ENCODE measurements at places on chromosomes 6 and 20.

GRCh38 chr6:13485923-13486562, 1.4 kb downstream of the GFOD1 start:
- peak; percentile 51 for DNase-seq

DNA sequence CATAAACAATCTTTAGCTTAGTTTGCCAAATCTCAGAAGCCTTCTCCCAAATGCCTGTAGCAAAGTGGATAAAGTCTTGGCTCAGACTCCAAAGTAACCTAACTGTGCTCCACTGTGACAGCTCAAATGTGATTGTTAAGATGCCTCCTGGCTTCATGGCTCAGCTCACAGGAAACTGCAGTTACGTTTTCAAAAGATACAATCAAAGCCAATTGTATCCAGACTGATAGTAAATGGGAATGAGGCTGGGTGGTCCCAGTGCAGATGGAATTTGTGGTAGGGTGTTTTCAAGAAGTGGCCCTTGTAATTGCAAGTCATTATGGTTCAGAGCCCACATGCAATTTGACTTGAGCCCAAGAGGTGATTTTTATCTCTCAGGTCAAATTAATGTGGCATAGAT, 151.2 kb upstream of the TAB2 start:
- DNase-seq = no peak

DNA sequence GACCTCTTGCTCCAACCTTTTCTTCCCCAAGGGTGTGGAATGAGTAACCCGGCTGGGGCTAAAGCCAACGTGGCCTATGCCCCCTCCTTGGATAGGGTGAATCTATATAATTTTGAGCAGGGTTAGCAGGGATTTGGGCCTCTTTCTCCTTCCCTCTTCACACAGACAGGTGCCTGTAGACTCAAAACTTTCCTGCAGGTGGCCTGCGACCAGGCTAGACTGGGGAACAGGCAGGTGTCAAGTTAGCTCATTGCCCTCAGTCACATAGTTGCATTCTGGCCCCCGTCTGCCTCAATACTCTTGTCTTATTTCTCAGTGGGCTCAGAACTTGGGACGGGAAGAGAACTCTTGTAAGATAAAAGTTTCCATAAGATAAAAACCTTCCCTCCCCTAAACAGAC, 243.0 kb downstream of the ATXN1 start:
- no peak for DNase-seq

- DNase-seq = no peak
These were observed 945.9 kb upstream of the CITED2 start for GRCh38 chr6:140320081-140321080.

DNA sequence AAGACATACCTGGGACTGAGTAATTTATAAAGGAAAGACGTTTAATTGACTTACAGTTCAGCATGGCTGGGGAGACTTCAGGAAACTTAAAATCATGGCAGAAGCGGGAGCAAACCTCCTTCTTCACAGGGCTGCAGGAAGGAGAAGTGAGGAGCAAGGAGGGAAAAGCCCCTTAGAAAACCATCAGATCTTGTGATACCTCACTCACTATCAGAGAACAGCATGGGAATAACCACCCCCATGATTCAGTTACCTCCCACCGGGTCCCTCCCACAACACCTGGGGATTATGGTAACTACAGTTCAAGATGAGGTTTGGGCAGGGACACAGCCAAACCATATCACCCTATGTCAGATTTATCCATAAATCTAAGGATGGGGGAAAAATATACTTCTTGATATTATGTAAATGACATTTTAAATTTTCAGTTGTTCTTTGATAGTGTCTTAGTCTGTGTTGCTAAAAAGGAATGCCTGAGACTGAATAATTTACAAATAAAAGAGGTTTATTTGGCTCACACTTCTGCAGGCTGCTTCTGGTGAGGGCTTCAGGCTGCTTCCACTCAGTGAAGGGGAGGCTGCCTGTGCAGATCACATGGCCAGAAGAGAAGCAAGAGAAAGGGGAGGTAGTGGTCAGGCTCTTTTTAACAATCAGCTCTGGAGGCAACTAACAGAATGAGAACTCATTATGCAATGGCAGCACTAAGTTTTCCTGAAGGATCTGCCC, 1.2 kb upstream of the MCM9 start:
- DNase-seq = no peak

GRCh38 chr6:133707456-133707855, 181.5 kb upstream of the TCF21 start:
- no peak for DNase-seq

DNA sequence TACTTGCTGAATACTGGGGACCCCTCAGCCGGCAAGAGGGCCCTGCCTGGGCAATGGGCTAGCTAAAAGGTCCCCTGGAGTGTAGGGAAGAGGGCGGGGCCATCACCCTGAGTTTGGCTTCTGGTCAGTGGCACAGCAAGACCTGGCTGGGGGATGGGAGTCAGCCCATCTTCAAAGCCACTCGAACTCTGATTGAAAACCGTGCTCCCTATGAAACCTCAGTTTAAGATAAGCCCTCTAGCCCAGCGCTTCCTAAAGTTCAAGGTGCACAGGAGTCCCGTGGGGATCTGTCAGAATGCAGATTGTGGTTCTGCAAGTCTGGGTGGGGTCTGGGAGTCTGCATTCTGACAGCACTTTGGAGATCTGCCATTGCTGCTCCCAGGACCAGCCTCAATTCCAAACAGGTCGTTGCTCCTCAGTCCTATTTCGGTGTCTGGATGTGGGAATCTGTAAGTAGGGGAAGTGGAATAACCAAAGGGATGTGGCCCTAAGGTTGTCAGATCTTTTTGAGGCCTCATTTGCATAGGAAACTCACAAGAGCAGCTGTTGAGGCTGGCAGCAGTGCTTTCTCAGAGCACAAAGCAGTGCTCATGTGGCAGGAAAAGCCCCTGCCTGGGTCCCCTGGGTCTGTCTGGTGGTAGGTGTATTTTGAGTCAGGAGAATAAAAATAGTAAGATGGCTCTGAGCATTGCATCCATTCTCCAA, 85.3 kb upstream of the SCP2D1 start:
- DNase-seq = no peak

DNA sequence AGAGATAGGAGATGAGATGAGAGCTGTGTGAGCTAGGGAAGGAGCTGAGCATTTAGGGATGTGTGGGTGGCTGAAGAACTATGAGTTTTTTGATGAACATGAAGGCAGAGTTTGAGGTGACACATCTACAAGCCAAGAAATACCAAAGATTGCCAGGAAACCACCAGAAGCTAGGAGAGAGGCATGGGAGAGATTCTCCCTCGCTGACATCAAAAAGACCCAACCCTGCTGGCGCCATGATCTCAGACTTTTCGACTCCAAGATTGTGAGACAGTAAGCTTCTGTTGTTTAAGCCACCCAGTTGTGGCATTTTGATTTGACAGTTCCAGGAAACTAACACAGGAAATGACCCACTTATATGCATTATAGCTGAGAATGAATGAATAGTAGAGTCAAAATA, 790.9 kb downstream of the TFAP2A start:
- no peak for DNase-seq
